ENCODE measurements at places on chromosomes 1 and 21.

GRCh38 chr1:181972256-181972655 lies 89.3 kb downstream of the ZNF648 start:
- no peak for DNase-seq

- DNase-seq = no peak
These were observed 519 bp downstream of the FNBP1L start for GRCh38 chr1:93448292-93448982.

GRCh38 chr1:66175581-66175980 lies 358.4 kb upstream of the SGIP1 start:
- no peak for DNase-seq

DNA sequence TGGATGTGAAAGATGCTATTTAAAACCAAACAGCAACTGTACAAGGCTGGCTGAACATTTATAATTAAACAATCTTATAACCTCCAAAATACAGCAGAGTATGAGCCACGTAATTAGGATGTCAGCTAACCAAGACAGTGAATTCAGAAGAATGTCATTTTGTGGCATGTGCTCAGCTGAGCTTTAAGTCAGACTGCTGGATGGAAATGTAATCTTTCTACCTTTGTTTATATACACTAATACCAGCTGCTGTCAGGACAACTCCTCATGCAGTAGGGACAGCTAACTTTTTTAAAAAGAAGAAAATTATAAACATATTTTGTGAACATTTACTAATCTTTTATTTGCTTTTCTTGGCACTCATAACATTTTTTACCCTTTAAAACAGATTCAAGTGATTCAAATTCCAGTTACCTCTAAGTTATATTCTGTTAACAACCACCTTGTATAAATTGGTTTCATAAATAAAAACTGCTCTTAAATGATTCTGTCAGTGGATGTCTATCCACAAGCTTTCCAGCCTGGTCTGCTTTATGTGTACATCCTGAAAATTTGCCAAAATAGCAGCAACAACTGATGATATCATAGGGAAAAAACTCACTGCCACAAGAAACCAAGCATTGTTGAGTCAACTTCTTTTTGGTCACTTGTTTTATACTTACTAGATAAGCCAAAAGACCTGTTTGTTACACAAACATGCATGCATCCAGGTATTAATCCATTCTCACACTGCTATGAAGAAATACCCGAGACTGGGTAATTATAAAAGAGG lies 36.1 kb downstream of the DPH5 start:
- no peak for DNase-seq

DNA sequence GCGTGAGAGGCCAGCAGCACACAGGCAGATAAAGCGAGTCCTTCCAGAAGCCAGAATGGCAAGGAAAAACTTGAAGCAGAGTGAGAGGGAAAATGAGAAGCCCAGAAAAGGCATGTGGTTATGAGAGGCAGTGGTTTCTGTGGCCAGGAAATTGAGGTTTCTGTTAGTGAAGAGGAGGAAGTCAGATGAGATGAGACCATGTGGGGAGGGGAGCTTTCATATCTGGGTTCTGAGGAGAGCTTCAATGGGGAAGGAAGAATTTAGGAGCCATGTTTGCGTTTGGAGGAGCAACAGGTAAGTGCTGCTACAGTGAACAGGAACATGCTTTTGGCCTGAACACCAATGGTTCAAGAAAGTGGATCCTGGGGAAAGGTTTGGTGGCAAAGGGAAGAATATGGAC lies 6.1 kb upstream of the CD1A start:
- no peak for DNase-seq

DNA sequence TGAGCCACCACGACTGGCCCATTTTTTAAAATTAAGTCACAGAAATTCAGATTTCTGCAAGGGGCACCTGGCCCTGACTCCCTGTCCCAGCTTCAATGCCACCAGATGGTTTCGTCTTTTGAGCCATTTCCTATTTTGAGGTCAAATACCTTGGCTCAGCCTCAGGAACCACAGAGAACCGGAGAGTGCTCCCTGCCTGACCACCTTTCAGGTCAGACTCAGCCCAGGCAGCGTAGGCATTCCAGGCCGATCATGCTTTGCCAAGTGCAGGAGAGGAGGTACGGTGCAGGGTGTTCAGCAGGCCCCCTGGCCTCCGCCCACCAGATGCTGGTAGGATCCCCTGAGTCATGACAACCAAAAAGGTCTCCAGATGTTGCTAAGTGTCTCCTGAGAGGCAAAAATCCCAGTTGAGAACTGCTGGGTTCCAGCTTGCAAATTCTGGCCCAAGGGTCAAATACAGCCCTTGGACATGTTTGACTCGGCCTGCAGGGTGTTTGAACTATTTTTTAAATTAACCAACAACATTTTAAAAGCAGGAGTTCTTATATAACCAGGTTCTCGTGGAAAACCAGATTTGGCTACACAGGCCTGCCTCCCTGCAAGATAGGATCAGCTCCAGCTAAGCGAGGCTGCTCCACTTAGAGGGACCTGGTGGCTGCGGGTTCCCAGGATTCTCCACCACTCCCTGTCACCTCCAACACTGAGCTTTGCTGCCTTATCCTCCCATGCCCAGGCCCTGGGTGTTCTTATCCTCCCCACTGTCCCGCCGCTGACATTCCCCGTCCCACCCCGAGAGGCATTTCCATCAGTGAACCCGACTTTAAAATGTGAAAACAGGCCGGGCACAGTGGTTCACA lies 61.9 kb upstream of the TARDBP start:
- DNase-seq = no peak

DNA sequence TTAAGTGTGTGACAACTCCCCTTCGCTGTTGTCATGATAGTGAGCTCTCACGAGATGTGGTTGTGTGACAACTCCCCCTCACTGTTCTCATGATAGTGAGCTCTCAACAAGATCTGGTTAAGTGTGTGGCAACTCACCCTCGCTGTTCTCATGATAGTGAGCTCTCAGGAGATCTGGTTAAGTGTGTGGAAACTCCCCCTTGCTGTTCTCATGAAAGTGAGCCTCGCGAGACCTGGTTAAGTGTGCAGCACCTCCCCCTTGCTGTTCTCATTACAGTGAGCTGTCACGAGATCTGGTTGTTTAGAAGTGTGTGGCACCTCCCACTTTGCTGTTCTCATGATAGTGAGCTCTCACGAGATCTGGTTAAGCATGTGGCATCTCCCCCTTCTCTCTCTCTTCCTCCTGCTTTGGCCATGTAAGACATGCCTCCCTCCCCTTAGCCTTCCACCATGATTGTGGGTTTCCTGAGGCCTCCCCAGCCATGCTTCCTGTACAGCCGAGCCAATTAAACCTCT lies 25.1 kb upstream of the LSS start:
- peak; percentile 17 for DNase-seq

DNA sequence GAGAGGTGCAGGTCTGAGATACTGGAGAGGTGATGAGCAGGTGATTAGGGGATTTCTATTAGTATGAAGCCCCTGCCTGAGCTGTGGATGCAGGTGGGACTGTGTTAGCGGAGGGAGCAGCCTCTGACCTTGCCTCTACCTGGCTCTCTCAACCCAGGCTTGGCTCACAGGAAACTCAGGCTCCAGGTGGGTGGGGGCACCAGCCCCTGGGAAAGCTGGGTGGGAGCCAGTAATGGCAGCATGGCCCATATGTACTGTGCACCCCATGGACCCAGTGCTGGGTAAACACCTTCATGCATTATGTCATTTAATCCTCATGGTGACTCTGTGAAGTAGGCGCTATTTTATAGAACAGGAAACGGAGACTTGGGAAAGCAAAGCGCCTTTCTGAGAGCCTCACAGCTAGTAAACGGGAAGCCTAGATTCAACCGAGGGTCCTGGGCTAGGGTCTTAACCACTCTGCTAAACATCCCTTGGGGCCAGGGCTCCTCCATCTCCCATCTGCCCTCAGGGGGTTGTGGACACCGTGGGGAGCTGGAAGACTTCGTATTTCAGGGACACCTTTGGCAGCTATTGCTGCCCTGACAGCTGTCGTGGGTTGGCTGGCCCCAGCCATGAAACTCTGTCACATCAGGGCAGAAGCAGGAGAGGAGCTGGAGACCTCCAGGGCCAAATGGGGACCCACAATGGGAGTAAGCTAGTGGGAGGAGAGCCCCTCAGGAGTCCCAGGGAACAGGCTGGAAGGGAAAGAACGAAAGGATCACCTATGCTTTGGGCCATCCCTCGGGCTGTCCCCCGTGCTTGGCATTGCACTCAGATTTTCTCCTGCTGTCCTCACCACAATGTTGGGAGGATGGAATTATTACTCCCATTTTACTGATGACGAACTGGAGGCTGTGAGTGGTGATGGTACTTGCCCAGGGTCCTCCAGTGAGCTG lies 59.6 kb upstream of the CSF3R start:
- no peak for DNase-seq

DNA sequence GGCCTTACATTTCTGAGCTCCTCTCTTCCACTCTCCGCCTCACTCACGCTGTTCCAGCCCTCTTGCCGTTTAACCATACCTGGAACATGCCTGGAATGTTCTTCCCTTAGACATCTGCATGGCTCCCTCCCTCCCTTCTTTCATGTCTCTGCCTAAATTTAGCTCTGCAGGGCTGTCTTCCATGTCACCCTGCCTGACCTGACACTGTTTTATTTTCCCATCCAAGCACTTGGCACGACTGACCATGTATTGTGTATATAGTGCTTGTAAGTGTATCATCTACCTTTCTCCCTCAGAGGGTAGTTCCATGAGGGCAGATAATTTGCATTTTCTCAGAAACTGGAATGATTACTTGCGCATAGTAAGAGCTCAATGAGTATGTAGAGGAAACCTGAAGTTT lies 47.3 kb downstream of the ST6GALNAC3 start:
- DNase-seq = no peak

GRCh38 chr1:160552425-160552824 lies 26.9 kb downstream of the CD84 start:
- no peak for DNase-seq

DNA sequence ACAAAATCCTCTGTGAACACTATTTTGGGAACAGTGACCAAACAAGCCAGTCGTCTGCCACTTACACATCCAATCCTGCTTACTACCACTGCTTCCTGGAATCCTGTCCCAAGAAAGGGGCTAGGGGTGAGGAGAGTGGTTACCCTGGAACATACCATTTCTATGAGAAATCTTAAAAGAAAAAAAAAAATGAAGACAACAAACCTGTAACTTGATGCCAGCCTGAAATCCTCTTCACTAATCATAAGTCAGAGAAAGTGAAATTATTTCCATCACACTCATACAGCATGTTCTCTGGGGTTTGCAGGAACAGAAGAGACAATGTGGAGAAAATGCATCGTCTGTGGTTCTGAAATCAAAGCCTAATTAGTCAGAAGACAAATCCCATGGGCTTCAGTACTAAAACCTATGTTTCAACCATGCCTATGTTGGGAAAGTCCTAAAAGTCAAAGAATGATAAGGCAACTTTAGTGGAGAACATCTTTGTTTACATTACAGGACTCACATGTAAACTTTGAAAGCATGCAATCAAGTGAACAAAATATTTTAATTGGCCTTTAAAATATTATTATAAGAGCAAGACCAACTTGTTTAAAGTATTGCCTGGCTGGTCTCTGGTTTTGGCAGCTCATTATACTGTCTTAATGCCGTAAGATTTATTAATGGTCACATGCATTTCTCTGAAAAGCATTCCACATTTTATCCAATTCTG lies 220.7 kb downstream of the LTN1 start:
- no peak for DNase-seq

DNA sequence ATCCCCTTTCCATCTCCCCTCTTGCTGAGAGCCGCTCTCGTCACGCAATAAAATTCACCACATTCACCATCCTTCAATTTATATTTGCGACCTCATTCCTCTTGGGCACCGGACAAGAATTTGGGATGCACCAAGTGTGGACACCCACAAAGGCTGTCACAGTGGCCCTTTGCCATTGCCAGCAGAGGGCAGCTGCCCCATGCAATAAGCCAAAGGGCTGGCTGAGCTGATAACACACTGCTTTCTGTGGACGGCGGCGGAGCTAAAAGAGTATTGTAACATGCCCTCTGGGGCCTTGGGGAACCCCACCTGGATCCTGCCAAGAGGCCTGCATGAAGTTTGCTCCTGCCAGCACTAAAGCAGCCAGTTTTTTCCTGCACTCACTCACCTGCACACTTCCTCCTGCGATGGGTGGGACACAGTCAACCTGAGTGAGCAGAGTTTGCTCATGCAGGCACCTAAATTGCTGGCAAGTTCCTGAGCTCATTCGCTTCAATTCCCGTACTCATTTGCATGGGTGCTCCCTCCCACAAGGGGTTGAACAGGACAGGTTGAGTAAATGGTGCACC lies 792.3 kb upstream of the ADAMTS5 start:
- DNase-seq = no peak

GRCh38 chr1:89844241-89844807 lies 23.5 kb downstream of the LRRC8D start:
- peak; percentile 26 for DNase-seq

Data from activated T-helper 1 cell treated with anti-CD3 and anti-CD28 coated beads, Interleukin-2, amount 50 U/mL, for 16 hours (primary cell).